ENCODE measurements at places on chromosomes 1 and 21.

GRCh38 chr21:27423906-27424595, 457.2 kb upstream of the ADAMTS5 start:
- no peak for DNase-seq

DNA sequence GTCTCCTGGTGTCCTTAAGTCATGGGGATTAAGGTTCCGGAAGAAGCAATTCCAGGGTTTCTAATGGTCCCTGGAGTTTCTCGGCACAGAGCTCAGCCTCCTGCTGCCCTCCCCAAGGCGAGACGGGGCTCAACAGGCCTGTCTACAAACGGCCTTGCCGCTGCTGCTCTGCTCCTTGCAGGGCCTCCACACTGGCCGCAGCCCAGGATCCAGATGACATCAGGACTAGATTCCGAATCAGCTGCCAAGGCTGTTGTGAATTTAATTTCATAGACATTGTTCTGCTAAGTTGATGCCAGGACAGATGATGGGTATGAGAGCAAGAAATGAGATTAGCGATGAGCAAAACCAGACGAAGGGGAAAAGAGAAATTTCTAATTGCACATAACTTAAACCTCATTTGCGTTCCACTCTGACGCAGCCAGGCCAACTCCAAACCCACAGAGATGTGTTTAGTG, 103.6 kb upstream of the BACE2 start:
- DNase-seq = no peak

DNA sequence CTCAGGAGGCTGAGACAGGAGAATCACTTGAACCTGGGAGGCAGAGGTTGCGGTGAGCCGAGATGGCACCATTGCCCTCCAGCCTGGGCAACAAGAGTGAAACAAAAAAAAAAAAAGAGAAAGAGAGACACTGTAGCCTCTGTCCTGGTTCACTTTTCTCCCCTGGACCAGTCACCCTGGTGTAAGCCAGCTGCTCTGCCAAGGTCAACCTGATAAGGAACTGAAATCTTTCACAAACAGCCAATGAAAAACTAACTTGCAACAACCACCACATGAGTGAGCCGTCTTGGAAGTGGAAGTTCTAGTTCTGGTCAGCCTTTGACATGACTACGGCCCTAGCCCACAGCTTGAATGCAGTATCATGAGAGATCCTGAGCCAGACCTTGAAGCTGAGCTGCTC, 36.8 kb upstream of the CXADR start:
- no peak for DNase-seq

DNA sequence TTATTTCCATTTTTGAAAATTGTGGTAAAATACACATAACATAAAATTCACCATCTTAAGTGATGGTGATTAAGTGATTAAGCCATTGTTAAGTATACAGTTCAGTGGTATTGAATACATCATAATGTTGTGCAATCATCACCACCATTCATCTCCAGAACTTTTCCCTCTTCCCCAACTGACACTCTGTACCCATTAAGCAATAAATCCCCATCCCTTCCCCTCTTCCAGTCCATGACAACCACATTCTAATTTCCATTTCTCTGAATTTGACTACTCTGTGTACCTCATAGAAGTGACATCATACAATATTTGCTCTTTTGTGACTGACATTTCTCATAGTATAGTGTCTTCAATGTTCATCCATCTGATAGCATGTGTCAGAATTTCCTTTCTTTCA, 124.8 kb downstream of the DISC1 start:
- no peak for DNase-seq

GRCh38 chr1:184392067-184392466, 5.2 kb downstream of the C1orf21 start:
- no peak for DNase-seq

- no peak for DNase-seq
Observed at GRCh38 chr1:205477759-205478247, 22.0 kb upstream of the BLACAT1 start.

DNA sequence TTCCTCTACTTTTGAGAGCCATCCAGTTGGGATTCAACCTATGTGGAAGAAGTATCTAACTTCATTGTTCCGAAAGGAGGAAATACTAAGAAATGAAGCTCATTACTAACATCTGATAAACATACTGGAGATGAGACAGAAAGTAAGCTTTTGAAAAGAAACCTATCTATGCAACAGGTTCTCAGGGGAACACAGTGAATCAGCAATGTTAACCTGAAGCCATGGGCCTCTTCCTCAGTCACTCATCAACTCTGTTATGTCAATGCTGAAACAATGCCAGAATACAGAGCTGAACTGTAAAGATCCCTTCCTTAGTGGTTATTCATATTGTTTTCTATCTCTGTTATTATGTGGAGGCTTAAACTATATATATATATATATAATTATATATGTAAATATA, 55.5 kb upstream of the ESRRG start:
- no peak for DNase-seq

DNA sequence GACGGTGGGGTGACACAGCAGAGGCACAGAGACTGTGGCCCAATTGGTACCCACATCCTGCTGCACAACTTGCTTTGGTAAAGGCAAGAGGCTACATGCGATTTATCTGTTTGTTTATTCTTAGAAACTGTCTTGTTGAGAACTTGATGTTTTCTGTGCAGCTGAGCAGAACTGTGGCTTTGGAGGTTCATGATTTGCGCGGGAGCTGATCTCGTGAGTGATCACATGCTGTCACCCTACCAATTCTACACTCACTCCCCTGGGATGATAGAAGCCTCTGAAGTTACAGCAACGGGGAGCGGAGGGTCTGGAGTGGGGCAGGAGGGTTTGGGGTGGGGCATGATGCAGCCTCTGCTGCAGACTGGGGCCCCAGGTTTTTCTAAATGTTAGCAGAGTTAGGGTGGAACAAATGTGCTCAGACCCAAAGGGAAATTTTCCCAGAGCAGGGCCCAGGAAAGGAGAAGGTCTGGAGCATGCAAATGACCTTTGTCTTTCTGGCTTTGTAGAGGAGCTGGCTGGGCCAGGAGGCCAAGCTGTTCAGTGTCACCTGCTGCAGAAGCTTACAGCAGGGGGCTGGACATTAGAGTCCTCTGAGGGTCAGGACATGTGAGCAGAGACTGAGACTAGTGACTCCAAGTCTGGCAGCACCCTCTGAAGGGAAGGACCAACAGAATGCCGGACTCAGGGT, 83.6 kb downstream of the GRIK3 start:
- DNase-seq = no peak

DNA sequence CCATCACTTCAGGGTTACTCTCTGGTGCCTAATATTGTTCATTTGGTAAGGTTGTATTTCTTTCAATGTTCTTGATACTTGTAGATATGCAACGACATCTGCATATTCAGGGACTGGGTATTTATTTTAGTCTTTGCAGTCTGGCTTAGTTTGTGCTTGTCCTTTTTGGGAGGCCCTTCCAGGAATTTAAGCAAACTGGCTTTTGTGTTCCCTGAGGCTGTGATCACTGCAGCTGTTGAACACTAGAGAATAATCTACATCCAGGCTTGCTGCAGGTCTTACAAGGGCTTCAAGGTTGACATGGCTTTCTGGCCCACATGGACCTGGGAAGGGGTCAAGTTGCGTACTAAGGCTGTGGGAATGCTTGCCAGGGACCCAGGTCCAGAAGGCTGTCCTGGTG, 72.1 kb downstream of the CCDC18 start:
- DNase-seq = no peak

- DNase-seq = no peak
Observed at GRCh38 chr1:65762081-65762862, 30.4 kb upstream of the PDE4B start.

GRCh38 chr1:115685029-115685705, 43.4 kb downstream of the VANGL1 start:
- no peak for DNase-seq

DNA sequence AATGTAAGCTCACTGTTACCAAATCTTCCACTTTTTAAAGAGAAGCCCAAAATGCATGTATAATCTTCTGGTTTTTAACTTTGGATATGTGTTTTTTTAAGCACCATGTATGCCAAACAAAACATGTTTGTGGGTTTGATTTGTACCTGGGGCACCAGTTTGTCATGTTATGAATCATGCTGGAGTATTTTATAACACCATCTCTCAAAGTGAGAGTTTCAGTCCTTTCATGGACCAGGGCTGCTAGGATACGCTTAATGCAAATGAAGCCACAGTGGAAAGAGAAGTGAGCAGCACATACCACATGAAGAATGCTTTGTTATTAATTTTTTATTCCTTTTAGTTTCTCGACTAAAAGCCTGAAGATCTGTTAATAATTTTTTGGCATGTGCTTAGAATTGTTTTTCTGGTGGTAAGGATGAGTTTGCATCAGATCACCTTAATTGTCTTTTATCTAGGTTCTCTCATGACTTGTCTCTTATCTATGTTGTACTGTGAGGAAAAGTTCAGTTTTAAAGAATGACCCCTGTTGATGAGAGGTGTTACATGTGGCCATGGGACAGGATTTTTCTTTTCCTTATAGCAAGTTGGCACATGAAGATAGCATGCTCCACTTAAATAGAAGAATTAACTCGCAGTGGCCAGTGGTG, 2.0 kb upstream of the RABGAP1L start:
- DNase-seq = peak; percentile 30

DNA sequence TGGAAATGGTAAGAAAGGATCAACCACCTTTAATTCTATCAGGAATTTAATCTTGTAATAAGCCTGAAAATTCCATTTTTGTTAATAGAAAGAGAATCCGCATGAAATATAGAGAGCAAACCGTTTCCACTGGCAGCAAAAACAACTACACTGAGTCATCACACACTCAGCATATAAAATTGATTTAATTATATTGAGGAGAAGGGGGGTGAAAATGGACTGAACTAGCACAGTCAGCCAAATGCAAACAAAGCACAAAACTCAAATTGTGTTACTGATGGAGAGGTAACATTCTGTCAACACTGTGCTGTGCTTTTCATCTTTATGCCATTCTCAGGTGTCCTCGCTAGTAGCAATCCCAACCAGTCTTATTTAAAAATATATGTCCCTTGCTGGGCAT, 1583.9 kb downstream of the MRPL39 start:
- no peak for DNase-seq

GRCh38 chr1:198492872-198493271, 47.6 kb downstream of the ATP6V1G3 start:
- DNase-seq = no peak

- DNase-seq = no peak
Observed at GRCh38 chr1:88891951-88892340, 579 bp upstream of the GTF2B start.

DNA sequence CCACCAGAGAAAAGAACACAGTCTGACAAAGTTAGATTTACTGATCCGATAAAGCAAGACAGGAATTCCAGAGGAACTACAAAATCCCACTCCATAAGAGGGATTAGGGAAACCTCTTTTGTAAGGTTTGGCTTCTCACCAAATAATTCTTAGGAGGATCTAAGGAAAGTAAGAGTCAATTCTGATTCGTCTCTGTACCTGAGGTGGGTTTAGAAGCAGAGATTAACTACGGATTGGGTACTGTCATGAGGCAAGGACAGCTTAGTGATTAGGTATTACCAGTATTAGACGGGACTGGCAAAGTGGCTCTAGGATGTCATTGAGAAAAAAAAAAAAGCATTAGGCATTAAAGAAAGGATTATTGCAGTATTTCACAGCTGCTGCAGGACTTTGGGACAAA, 371.7 kb upstream of the BRINP3 start:
- DNase-seq = no peak

DNA sequence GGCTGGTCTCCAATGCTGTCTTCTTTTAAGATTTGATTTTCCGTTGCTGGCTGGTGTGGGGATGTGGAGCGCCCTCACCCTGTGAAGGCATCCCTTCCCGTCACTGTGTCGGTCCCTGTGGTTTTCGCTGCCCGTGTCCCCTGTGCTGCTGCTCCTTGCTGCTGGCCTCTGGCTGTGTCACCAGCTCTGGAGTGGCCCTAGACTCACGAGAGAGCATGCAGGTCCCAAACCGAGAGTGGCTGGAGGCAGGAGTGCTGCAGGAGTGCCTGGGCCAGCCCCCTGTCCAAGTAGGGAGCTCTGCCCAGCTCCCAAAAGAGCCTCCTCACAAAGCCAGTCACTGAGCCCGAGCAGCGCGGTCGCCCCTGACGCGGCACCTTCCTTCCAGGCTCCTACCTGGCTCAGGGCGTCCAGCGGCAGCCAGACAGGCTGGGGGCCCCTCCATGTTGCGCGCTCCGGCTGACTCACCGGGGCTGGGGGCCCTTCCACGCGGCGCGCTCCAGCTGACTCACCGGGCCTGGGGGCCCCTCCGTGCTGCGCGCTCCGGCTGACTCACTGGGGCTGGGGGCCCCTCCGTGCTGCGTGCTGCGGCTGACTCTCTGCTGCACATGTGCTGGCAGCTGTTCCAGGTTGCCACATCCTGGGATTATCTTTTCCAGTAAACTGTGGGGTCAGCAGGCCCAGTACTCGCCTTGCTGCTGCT, 106.7 kb upstream of the COL6A1 start:
- DNase-seq = peak; percentile 39

GRCh38 chr21:38467911-38468310, 30.4 kb downstream of the ERG start:
- no peak for DNase-seq

- DNase-seq = no peak
Observed at GRCh38 chr21:14559102-14559501, 13.0 kb upstream of the SAMSN1 start.

DNA sequence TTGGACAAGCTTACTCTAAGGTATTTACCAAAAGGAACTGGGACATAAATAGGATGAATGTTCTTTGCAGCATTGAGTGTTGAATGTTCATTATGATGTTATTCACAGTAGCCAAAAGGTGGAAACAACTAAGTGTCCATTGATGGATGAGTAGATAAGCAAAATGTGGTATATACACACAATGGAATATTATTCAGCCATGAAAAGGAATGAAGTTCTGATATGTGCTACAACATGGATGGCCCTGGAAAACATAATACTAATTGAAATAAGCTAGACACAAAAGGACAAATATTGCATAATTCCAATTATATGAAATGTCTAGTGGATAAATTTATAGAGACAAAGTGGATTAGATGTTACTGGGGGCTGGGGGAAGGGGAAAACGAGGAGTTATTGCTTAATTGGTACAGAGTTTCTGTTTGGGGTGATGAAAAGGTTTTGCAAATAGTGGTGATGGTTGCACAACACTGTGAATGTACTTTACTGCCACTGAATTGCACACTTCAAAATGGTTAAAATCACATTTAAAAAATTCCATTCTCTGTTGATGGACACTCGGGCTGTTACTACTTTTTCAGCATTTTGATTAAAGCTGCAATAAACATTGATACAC, 2.9 kb downstream of the MTARC1 start:
- DNase-seq = no peak
